Esophagus muscularis mucosa (tissue), 4 donors: ENCODE measurements at places on chromosomes 1 and 21.

DNA sequence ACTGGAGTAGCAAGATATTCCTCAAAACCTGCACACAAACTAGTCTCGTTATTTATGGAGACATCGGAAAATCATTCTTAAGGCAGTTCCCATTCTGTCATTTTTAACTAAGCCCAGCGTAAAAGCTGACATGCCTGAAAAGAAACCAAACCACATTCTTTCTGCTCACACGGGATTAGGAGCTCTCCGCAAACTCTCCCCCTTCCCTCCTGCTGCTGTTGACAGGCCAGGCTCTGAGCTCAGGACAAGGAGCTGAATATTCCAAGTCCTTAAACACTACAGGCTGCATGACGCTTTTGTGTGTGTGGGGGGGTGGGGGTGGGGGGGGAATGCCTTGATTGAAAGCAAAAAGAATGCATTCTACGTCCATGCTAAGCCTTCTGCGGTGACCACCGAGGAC is 5.2 kb downstream of the OLIG1 start:
- no peak for DNase-seq

DNA sequence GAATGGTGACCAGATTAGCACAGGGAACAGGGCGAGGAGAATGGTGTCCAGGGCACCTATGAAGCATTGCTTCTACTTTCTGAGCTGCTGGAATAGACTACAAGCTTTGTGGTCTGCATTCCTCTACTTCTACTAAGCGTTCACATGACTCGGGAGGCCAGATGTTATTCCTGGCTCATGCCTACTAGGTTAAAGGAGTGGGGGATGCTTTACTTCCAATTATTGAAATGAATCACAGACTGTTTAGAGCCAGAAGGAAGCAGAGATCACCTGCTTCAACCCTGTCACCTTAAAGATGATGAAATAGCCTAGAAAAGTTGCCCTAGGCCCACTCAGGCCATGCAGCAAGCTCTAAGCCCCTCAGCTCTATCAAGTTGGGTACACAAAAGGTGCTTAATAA is 633.5 kb downstream of the KIF26B start:
- no peak for DNase-seq

DNA sequence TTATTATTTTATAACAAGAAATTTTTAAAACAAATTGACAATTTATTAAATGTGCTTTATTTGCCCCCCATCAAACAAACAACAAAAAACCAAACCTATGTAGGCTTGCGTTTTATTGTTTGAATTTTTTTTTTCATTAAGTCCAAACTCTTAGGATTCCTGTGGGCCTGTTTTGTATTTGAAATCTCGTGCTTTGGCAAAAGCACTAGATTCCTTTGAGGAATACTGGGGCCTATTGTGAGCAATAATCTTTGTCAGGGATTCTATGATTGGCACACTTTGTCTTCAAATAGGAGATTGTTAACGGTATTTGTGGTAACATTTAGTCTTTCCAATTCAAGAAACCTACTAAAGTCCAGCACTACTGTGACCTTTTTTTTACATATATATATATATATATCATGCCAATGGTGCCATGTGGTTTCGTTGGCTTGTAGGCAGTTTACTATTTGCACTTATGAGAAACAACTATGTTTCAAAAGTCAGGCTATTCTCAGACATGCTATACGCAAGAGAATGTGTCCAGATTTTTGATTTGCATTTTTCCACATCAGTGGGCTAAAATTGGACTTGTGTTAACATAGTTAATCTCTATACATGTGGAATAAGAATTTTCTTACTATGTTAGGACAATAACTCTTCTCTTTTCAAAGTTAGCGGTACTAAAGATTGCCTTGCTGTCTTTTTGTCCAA is 70.4 kb upstream of the GREM2 start:
- no peak for DNase-seq

DNA sequence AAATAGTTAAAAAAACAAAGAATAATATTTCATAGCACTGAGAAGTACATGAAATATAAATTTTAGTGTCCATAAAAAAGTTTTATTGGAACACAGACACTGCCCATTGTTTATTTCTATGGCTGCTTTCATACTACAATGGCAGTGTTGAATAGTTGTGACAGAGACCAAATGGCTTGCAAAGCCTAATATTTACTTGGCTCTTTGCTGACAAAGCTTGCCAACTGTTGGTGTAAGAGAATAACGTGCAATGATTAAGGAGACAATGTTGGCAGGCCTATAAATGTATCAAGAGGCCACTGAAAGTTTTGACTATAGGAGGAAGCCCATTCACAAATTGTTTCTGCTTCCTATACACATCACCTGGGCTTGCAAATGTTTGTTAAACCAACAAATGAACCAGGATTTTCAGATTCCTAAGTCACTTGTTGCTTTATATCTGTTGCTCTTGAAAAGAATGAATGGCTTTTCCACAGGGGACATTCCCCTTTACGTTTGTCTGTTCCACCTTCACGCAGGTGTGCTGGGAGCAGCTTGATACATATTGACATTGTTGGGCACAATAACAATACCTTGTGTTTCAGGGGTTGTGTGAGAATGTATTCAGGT is 5.5 kb upstream of the ST6GALNAC3 start:
- no peak for DNase-seq

DNA sequence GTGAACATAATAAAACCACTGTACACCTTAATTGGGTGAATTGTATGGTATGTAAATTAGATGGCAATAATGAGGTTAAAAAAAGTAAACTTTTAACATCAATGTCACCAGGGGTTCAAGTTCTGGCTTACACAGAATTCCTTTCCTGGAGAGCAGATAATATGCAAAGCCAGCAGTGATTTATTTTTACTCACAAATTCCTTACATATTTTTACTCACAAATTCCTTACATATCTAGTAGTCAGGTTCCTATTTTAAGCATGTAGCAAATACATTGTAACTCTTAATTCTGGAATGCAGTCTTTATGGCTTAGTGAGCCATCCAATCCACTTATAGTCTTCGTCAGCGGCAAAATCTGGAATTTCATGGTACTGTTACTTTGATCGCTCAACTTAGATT is 1.3 kb upstream of the UBE4B start:
- DNase-seq, result no peak

DNA sequence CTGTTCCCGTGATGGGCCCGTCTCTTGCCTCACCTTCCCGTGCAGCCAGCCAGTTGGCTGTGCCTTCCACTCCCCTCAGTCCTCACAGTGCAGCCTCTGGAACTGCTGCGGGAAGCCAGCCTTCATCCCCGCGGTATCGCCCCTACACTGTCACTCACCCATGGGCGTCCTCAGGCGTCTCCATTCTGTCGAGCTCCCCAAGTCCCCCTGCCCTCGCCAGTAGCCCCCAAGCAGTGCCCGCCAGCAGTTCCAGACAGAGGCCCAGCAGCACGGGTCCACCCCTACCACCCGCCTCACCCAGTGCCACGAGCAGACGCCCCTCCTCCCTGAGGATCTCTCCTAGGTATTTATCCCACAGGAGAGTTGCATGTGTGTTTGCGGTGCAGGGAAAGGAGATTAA is 73.5 kb downstream of the UBE4B start:
- no peak for DNase-seq

- no peak for DNase-seq
Observed at GRCh38 chr21:33042812-33043211, 17.1 kb downstream of the OLIG2 start.

- no peak for DNase-seq
Observed at GRCh38 chr1:207888652-207889051, 22.3 kb downstream of the CD34 start.

- no peak for DNase-seq
Observed at GRCh38 chr1:65323246-65323645, 13.9 kb downstream of the DNAJC6 start.

DNA sequence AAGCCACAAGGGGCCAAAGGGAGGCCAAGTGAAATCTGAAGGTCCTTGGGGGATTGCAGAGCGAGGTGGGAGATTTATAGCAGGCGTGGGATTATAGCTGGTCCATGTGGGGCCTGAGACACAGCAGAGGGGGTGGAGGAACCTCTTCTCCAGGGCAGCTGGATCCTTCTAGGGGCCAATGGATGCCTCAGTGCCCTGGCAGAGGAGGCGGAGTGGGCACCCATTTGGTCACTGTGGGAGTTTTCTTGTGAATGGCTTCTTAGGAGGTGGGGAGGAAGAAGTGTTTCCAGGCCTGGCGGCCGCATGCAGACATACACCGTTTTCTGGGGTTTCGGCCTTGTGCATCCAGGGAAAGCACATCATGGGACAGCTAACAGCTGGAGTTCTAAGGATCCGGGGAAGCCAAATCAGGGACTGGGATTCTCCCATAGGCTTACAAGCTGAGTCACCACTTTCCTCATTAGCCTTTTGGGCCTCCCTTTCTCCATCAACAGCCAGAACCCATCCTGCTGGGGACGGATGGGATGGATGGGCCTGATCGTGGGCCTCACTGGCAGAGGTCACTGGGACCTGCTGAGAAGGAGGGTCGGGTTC is 76.5 kb downstream of the RHOU start:
- DNase-seq, result peak; percentile 84

- DNase-seq, result peak; percentile 83
Observed at GRCh38 chr1:111202707-111203623, 2.5 kb upstream of the DENND2D start.

- DNase-seq, result no peak
Observed at GRCh38 chr1:12015001-12015491, 4.3 kb upstream of the MIIP start.

- no peak for DNase-seq
Observed at GRCh38 chr1:156704930-156705320, 458 bp downstream of the CRABP2 start.

DNA sequence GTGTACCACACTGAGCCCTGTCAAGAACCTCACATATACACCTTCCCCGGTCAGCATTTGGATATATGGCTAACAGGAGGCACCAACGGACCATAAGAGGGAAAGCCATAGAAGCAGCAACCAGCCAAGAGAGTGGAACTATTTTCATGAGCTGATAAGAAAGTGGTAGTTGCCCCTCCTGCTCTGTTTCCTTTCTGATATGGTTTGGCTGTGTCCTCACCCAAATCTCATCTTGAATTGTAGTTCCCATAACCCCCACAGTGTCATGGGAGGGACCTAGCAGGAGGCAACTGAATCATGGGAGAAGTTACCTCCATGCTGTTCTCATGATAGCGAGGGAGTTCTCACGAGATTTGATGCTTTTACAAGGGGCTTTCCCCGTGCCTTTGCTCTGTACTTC is 366.1 kb upstream of the DAB1 start:
- no peak for DNase-seq
